Right atrium auricular region (tissue), 2 donors: ENCODE measurements at places on chromosomes 13 and 19. TPM values are rescaled to one million over a fixed set of nuclear protein-coding genes. Genes with fewer than 3 reads are reported as not detected.

The RFC3 gene
- total RNA-seq, result 4.9 TPM

GRCh38 chr13:20446900-20447299 lies 78.8 kb downstream of the CRYL1 start:
- DNase-seq, result no peak

- no peak for DNase-seq
Measured at GRCh38 chr19:47228168-47228936, 2.6 kb downstream of the BBC3 start.

DNA sequence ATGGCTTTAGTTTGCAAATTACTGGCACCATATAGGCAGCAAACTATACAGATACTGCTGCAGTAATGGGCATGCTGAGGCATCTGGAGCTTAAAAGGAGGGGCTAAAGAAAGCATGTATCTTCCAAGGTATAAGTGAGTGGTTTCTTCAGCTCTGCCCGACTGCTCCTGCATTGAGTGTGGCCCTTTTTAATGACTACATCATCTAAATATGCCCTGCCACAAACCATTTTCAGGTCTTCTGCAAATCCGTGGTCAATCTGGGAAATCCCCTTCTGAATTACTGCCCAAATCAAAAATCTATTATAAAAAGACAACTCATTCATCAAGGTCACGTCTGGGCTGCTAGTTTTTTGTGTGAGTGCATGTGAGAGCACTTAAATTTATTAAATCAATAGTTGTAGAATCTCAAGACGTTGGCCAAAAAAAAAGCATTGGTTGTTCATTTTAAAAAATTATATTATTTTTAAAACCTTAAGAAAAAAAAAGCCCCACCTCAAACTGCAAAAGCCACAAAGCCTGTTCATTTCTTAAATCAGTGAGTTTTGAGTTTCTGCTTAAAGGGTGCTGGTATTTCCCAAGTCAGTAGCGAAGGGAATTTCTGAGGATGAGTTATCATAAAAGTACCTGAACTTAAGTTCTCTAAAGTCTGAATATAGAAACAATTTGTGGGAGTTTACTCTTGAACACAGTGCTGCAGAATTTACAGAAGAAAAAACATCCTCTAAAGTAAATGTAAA lies 16.3 kb downstream of the LCP1 start:
- no peak for DNase-seq

The CASP14 gene
- not detected for total RNA-seq

The MATK gene
- 1.5 TPM for total RNA-seq

GRCh38 chr13:101576977-101577376 lies 124.5 kb downstream of the ITGBL1 start:
- no peak for DNase-seq

The SLC25A15 gene
- 6.0 TPM for total RNA-seq

DNA sequence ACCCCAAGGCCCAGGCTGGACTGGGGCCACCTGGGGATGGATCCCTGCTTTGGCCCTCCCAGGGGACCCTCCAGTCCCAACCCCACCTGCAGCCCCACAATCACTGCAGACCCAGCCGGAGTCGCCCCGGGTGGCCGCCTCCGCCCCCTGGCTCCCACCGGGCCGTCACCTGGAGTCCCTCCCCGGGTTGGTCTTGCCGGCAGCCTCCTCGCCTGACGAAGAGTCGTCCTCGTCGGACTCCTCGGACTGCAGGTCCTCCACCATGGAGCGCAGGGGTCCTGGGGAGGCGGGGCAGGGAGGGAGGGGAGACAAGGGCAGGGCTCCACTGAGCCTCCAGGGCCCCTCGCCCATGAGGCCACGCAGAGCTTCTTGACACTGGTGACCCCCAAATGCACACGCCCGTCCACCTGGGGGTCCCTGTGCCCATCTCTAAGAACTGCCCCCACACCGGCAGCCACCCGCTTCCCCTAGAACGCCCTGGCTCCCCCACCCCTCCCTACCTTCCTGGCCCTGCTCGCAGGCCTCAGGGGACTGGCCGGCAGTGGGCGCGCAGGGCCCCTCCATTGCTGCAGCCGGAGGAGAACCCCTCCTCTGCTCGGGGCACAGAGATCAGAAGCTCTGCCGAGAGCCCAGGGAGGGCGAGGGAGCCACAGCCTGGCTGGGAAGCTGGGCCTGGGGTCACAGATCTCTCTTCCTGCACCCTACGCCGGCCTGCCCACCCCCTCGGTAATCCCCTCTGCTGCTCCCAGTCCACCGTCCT lies 63.4 kb downstream of the MLLT1 start:
- no peak for DNase-seq

The KIR2DL3 gene
- not detected for total RNA-seq

- no peak for DNase-seq
Measured at GRCh38 chr19:48921721-48922500, 11.6 kb upstream of the DHDH start.

The CEACAM16 gene
- not detected for total RNA-seq
